ENCODE measurements at places on chromosomes 4 and X.

GRCh38 chrX:103413705-103414387 lies 37.5 kb downstream of the BEX3 start:
- no peak for DNase-seq

DNA sequence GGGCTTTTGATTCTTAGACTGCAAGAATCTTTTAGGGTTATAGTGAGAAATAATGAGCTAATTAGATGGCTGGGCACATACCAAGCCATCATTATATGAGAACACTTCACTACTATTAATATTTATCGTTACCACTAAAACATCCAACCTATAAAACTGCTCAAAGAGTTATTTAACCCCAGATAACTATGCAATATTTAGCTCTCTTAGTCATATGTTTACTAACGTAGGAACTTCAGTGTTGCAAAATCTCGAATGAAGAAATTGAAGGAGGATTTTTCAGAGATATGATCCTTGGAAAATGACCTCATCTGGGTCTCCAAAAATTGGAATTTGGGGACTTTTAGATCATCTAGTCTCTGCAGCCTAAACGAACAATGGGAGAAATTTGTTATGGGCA lies 265.0 kb upstream of the RPS6KA3 start:
- peak; percentile 24 for DNase-seq

DNA sequence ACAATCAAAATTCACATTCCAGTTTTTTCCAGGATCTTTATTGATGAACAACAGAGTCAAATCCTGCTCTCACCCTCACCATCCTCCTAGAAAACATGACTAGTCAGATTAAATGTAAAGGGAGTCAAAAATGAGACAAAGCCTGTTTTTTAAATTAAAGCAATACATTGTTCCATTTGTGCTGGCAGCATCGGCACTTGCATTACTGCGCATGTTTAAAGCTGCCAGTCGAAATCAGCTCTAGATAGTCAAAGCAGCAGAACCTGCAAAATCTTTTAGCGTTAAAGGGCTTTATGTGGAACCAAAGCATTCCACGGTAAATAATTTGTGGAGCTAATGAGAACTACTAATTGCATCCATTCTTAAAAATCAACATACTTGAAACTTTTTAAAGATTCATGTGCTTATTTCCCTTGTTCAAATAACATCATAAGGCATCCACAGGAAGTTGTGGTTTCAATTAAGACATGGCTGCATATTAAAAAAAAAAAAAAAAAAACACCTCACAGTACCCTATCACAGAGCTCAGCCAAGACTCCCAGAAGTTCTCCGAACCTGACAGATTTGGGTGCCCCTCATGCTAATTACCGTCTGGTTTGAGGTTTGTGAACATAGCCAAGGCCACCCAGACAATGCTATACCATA lies 82.2 kb downstream of the SH3KBP1 start:
- DNase-seq: no peak

GRCh38 chr4:24978291-24979075 lies 52.3 kb downstream of the LGI2 start:
- no peak for DNase-seq

- DNase-seq: peak; percentile 54
Observed at GRCh38 chrX:7996414-7996813, 69.2 kb upstream of the PNPLA4 start.

GRCh38 chr4:29013341-29013740 lies 1706.8 kb upstream of the PCDH7 start:
- DNase-seq: no peak

DNA sequence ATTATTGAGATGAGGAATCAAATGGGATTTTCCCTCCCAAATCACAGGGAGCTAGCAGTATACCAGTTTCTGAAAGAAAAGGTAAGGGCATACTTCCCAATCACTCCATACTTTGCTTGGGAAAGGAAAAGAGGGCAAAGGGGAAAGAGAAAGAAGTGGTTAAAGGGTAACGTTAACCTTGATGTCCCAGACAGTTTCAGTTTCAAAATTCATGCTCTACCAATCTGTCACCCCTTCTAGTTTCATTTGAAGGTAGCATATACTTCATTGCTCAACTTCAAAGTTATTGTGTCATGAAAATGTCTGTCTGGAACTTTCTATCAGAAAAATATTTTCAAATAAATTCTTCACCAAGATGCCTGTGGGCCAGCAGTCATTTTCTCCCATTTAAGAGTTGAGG lies 16.0 kb downstream of the TNMD start:
- no peak for DNase-seq

- peak; percentile 59 for DNase-seq
Observed at GRCh38 chrX:72545990-72546389, 26.7 kb downstream of the HDAC8 start.

DNA sequence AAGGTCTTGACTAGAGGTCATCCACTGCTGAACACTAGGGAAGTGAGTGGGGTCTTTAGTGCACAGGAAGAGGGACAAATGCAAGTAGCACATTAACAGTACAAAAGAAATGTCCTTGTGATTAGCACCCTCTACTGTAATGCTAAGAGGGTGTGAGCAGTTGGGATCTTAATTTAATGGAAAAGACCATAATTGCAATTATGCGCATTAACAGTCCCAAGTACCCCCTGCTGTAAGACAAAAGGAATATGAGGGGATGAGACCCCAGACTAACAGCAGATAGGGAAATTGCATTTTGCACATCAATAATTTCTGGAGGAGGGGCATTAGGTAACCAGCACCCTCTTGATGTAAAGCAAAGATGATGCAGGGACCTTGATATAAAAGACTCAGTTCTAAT lies 285.0 kb downstream of the CHIC1 start:
- peak; percentile 2 for DNase-seq

DNA sequence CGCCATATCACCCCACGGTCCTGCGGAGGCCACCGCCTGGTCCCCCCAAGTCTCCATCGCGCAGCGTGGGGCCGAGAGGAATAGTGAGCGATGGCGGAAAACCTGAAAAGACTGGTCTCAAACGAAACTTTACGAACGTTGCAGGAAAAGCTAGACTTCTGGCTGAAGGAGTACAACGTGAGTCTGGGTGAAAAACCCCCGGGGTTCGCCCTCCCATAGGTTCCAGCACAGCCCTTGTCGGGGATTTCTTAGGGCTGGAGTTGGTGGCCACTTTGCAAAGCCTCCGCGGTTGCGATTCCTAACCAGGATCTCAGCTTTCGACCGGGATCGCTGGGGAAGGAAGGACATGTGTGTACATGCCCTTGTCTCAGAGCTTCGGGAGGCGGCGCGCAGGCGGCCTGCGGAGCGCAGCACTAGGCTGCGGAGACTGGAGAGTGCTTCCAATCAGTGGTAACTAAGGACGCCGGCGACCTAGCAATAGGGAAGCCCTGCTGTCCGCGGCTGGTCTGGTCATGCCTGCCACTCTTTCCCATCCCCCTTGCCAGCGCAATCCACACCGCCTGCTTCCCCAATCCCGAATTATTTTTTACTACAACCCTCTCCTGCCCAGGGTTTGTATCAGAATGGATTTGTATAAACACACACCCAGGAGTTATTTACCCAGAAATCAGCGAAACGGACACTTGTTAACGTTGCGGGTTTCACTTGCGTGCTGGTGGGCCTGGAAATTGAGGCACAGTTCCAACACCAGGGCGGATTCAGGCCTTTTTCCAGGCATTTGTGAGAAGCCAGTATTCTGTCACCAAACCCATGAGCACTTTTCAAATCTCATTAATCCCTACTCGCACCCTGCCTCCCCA lies 741 bp downstream of the SPATA18 start:
- DNase-seq: peak; percentile 94

- DNase-seq: no peak
Observed at GRCh38 chr4:85905761-85906160, 430.8 kb downstream of the ARHGAP24 start.

GRCh38 chr4:140806163-140806562 lies 50.0 kb upstream of the TBC1D9 start:
- DNase-seq: no peak

DNA sequence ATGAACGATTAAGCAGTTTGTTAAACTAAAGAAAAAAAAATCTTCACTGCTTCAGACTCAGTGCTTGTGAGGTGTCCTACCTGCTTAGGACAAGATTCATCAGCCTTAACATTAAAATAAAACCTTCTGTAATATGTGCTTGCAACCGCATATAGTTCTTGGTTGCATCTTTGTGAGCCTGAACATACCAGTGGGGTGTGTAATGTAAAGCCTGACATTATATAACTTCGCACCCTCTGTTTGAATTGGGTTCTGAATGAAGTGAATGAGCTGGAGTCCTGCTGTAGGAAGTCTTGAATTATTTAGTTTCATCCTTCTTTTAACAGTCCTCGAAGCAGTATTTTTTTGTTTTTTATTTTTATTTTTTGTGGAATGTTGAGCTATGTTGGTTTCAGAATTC lies 3.1 kb downstream of the KDM6A start:
- DNase-seq: no peak

GRCh38 chr4:17336524-17336961 lies 175.3 kb downstream of the QDPR start:
- no peak for DNase-seq

GRCh38 chr4:176191974-176192373 lies 3.4 kb downstream of the SPATA4 start:
- no peak for DNase-seq

GRCh38 chrX:130097507-130098209 lies 12.6 kb downstream of the ELF4 start:
- no peak for DNase-seq

DNA sequence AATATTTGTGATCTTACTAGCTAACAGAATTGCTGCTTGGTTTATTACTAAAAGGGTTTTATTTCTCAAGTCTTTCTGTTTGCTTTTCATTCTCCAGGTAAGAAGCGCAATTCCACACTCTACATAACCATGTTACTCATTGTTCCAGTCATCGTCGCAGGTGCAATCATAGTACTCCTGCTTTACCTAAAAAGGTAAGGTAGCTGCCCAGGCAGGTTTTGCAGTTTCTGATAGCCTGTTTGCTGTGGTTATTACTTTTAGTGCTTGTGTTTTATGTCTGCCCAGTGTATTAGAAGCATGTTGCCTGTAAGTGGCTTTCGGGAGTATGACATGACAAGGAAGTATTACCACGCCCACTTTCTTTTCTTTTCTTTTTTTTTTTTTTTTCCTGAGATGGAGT lies 46.4 kb downstream of the IL13RA1 start:
- DNase-seq: no peak

DNA sequence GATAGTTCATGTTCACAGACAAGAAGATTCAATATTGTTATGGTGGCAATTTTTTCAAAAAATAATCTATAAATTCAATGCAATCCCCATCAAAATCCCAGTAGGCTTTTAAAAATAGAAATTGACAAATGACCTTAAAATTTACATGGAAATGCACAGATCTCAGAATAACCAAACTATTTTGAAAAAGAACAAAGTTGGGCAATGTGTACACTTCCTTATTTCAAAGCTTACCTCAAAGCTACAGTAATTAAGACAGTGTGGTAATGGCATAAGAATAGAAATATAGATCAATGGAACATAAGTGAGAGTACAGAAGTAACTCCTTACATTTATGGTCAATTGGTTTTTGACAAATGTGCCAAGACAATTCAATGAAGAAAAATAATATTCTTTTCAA lies 39.0 kb downstream of the FRMD7 start:
- DNase-seq: no peak

GRCh38 chr4:26619784-26620183 lies 35.9 kb downstream of the TBC1D19 start:
- peak; percentile 70 for DNase-seq

- DNase-seq: peak; percentile 38
Observed at GRCh38 chr4:100317032-100317864, 127.0 kb upstream of the DDIT4L start.

DNA sequence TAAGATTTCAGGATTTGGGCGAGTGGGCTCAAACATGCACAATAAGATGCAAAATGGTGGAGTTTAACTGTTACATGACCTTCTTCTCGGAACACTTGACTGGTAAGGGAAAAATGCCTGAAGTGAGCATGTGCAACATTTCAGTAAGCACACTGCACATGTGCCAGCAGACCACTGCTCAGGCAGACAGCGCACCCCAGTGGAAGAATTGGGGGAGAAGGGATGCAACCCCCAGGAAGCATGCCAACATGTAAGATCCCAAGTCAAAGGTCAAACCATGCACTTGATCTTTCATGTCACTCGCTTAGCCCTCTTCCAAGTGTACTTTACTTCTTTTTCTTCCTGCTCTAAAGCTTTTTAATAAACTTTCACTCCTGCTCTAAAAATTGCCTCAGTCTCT lies 256.3 kb downstream of the CENPC start:
- DNase-seq: peak; percentile 2

DNA sequence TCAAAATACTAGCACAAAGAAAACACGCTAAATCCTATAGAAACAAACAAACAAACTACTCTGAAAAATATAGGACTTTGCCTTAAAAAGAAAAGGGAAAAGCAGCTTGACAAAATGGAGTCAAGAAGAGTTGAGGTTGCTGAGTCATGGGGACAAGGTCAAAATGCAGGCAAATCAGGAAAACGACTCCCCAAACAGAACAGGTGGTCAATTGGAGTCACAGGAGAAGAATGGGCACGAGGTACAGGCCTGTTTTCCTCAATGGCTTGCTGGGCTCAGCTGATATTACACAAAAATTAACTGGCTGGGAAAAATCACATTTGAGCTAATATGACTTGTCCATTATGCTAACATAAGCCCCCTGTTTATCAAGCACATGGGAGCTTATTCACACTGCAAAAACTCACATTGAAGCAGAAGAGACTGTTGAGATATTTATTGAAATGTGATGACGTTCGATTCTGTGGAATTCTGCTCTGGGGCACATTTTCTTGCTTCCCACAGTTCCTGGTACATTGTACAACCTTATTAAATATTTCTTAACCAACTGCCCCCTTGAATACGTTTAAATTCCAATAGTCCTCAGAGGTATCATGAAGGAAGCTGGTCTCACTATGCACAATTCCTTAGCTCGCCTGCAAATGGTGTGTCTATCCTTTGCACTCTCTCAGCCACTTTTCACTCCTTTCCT lies 1622.1 kb downstream of the STIM2 start:
- no peak for DNase-seq

DNA sequence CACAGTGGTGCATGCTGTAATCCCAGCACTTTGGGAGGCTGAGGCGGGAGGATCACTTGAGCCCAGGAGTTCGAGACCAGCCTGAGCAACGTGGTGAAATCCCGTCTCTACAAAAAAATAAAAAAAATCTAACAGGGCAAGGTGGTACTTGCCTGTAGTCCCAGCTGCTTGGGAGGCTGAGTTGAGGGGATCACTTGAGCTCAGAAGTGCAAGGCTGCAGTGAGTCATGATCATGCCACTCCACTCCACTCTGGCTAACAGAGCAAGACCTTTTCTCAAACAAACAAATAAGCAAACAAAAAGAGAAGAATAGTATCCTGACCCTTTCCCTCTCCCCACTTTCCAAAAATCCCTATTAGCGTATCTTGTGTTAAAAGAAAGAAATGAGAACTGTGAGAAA lies 52.7 kb downstream of the NPY1R start:
- no peak for DNase-seq

DNA sequence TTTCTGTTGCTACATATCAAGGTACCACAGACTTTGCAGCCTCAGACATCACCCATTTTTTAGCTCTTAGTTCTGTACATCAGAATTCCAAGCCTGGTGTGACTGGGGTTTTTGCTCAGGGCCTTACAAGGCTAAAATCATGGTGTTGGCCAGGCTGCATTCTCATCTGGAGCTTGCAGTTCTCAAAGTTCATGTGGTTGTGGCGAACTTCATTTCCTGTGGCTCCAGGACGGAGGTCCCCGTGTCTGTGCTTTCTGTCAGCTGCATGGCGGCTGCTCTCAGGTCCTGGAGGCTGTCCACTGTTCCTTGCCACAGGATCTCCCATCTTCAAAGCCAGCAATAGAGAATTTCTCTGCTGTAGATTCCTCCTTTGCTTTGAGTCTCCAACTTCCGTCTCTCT lies 157.4 kb downstream of the STIM2 start:
- DNase-seq: no peak

Data from choroid plexus epithelial cell (primary cell).